ENCODE measurements at places on chromosomes 16 and 17.
A peak's percentile ranks its signal among the peaks of the same experiment; 100 is the strongest.

GRCh38 chr17:59424331-59424730 lies 92.9 kb downstream of the YPEL2 start:
- DNase-seq = no peak

GRCh38 chr16:3223913-3224515 lies 10.9 kb downstream of the ZNF200 start:
- DNase-seq = no peak

- no peak for DNase-seq
Observed at GRCh38 chr17:37608351-37609169, 658 bp downstream of the SYNRG start.

- no peak for DNase-seq
Observed at GRCh38 chr17:49555495-49556222, 20.0 kb upstream of the NXPH3 start.

DNA sequence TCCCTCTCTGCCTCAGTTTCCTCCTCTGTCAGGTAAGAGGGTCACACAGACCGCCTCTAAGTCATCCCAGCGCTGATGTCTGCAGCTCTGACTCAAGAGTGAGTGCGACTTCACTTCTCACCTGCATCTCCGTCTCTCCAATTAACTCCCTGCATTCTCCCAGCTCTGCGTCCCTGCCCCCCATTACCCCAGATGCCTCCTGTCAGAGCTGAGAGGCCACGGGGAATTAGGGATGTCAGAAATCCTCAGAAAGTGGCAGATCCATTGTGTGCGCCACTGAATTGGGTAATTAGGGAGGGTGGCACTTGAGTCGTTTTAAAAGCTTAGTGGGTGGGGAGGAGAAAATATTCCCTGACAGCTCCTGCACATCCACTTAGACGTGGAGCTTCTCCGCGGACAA lies 885.4 kb upstream of the EEF2KMT start:
- no peak for DNase-seq

- no peak for DNase-seq
Observed at GRCh38 chr17:4560421-4560820, at the start of gene GGT6. Gene GGT6, minus strand, starts transcription at chr17:4560577. Its CDS starts 56 bp downstream, at chr17:4560521.

DNA sequence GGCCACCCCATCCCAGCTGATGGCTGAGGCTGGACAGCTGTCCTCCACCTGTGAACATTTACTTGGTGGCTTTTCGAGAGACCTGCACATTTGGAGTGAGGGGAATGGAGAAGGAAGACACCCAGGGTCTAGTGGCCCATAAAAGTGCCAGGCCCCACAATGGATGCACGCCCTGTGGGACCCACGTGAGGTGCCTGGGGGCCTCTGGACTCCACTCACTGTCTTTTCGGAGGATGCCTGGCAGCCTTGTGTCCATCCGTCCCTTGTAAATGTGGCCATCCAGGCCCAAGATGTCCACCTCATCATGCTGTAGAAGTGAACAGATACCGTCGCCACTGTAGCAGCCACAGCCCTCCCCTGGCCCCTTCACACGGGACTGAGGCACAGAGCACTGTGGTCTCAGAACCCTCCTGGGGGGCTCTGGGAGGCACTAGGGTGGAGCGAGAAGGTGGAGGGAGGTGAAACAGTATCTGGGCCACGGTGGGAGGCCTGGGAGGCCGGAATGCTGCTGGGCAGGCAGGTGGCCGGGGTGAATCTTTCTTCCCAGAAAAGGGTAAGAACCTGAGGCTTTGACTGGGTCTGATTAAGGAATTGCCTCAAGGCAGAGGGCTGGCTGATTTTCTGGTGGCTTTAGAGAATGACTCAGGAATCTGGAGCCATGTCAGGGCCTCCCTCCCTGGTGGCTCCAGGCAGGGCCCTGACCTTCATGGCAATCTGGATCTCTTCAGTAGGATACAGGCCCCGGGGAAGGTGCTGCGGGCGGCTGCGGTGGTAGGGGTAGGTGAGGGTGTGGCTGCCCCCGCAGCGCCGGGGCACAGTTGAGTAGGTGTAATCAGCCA lies 11.5 kb downstream of the UBALD2 start:
- no peak for DNase-seq

DNA sequence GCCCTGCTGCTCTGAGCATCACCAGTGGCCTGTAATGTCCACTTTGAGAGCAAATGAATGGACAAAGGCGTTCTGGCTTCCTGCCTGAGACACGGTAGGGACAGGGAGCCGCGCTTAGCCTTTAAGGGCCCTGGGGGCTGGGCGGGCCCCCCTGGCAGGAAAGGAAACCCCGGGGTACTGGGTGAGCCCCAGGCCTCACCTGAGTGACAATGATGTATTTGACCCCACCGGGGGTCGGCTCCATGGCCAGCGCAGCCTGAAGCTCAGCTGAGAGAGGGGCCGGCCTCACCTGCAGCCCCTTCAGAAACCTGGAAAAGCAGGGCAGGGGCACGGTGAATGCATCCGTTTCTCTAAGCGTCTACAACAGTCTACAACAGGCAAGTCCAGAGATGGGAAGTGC lies 2.2 kb upstream of the CYBA start:
- no peak for DNase-seq

- DNase-seq = no peak
Observed at GRCh38 chr16:73154063-73154870, 106.3 kb upstream of the ZFHX3 start.

DNA sequence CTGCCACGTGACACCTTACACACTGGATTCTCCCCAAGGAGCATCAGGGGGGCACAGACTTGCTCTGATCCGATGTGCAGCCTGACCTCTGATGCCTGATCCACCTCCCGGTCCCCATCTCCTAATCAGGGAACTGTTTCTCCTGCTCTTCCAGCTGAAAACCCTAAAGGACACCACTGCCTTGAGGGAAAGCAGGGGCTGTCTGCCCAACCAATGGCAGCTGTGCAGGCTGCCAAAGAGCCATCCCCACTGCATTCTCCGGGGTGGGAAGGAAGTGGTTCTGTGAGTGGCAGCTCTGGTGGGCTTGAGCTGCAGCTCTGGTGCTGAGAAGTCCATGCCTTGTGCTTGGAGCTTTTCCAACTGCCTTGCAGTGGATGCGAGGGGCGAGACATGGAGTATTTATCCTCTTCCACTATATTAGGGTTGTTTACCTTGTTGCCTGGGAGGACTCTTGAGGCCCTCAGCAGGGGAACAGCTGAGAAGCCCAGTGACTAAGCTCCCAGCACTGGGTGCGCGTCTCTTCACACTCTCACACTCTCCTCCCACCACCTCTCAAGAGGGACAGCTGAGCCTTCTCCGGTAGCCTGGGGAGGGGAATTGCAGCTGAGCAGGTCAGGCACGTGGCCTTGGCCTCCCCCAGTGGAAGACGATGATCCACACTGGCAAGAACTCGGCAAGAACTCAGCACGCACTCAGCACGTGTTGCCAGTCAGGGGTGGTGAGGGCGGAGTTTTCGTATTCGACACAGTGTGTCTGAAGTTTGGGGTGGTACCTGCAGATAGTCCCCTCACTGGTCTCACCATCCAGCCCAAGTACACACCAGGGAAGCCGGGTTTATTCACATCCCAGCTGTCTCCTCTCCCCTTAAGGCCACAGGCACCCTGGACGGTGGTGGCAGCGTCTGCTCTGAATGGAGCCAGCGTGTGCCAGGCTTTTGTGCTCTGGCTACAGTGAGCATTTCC lies 21.1 kb upstream of the SPATA32 start:
- DNase-seq = peak; percentile 6

- no peak for DNase-seq
Observed at GRCh38 chr17:62860962-62861873, 53.1 kb upstream of the MARCHF10 start.

- no peak for DNase-seq
Observed at GRCh38 chr17:8611137-8611536, 19.4 kb downstream of the MYH10 start.

- DNase-seq = no peak
Observed at GRCh38 chr17:80878876-80879722, 112.5 kb upstream of the CHMP6 start.

DNA sequence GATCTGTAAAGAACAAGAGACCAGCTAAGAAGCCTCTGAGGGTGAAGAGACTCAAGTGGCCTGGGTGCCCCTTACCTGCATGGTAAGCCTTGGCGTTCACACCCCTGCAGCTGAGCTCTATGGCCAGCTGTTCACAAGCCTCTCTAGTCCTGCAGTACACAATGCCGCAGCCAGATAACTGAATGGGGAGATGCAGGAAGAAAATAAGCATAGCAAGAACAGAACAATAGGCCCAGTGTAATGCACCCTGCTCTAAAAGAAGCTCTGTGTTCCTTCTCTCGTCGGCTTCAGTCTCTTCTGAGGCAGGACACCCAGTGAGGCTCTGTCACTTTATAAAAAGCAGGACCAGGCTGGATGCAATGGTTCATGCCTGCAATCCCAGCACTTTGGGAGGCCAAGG lies 5.4 kb downstream of the RECQL5 start:
- no peak for DNase-seq

DNA sequence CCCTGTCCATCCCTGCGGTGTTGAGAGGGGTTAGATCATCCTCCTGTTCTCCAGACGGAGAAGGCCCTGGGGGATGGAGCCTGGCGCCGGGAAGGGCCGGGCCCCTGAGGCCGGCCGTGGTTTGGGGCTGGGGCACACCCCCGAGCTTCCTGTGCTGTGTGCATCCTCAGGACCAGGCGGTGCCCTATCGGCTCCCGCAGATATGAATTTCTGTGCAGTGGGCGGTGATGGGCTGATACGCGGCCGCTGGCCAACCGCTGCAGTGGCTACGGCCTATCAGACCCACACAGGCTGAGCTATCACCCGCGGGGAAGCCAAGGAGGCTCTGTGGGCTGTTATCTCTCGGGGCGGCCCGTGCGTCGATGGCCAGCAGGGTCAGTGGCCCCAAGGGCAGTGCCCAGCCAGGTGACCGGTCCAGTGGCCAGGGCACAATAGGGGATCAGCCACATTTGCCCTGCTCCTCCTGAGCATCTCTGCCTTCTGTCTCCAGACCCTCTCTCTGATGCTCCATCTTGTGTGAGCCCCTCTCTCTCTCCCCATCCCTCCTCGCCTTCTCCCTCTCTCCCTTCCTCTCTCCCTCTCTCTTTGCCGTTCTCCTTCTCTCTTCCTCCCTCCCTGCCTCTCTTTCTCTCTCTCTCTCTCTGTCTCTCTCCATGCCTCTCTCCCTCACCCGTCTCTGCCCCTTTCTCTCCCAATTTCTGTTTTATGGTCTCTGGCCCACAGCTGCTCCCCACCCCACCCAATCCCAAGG lies 38.7 kb downstream of the ZFPM1 start:
- no peak for DNase-seq

DNA sequence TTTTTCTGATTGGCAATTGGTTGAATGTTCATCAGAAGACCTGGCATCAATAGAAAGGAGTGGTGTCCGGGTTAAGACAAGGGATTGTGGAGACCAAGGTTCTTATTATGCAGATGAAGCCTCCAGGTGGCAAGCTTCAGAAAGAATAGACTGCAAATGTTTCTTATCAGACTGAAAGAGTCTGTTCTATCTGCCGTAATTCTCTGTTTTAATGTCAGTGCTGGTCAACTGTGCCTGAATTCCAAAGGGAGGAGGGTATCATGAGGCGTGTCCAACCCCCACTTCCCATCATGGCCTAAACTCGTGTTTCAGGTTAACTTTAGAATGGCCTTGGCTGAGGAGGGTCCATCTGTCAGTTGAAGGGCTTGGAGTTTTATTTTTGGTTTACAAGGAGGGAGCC lies 60.4 kb upstream of the AKTIP start:
- DNase-seq = no peak

DNA sequence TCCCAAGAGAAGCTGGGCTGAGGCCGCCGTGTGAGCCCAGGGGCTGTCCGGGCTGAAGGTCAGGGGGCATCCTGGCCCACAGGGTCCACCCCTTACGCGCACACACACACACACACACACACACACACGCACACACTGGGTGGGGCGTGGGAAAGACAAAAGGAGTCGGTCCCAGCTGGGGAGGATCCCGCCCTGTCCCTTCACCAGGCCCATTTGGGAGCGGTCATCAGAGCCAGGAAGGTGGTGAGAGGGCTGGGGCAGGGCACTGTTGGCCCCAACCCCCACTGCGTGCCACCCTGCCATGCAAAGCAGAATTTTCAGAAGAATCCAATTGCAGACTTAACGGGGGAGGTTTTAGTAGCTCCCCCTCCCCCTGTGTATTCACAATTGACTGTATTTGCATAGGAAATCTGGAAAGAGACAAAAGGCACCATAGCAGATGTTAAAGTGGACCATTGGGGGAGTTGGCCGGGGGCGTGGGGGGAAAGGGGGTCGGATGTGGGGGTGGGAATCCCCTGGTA lies 11.3 kb upstream of the CD300A start:
- DNase-seq = no peak

DNA sequence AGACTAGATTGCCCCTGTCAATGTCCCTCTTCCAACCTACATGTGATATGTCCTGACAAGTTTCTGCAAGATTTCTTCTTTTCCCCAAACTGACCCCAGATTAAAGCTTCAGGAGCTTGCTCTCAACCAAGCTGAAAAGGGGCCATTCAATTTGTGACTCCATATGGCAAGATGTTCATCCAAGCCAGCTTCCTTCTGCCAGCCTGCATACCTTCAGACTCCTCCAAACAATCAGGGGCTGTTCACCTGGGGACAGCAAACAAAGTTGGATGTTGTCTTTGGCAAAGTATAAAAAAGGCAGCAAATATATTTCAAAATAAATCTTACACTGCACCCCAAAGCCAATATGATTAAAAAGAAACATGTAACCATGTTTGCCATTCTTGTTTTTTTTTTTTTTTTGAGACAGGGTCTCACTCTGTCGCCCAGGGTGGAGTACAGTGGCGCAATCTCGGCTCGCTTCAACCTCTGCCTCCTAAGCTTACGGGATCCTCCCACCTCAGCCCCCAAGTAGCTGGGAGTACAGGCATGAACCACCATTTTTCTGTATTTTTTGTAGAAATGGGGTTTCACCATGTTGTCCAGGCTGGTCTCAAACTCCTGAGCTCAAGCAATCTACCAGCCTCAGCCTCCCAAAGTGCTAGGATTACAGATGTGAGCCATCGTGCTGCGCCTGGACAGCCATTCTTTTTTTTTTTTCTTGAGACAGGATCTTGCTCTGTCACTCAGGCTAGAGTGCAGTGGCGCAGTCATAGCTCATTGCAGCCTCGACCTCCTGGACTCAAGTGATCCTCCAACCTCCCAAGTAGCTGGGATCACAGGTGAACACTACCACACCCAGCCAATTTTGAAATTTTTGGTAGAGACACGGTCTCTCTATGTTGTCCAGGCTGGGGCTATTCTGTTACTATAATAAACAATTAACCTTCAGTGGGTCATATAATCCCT lies 50.0 kb upstream of the AKAP1 start:
- DNase-seq = no peak

GRCh38 chr17:62744259-62744658 lies 63.9 kb downstream of the MARCHF10 start:
- no peak for DNase-seq

- DNase-seq = no peak
Observed at GRCh38 chr17:55783684-55784245, 32.9 kb downstream of the PCTP start.

DNA sequence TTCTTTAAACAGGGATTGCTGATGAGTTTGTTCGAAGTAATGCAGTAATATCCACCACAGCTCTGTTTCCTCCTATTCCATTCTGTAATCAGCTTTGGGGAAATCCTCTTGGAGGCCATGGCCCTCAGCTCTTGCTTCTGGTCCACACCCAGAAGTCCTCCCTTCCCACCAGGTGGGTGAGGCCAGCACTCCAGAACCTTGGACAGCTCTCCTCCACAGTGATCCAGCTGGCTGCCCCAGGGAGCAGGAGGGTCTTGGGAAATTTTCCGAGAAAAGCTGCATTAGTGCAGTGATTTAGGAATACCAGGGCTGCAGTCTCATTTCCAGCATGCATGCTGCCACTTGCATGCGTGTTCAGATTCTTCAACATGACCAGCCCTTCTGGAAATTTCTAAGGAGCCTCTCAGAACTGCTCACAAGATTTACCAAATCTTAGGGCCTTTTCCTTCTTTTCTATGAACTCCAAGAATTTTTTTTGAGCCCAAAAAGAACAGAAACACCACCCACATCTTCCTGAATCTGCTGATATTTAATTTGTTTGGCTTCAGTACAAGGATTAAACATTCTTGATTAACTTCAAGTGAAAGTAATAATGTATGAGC lies 4.2 kb downstream of the SMPD3 start:
- no peak for DNase-seq
